ENCODE measurements at places on chromosomes 13 and 19.

GRCh38 chr13:89269737-89270136 lies 1598.6 kb downstream of the SLITRK5 start:
- no peak for DNase-seq

- peak; percentile 81 for DNase-seq
These were observed 5.0 kb upstream of the MTMR6 start for GRCh38 chr13:25292301-25292700.

DNA sequence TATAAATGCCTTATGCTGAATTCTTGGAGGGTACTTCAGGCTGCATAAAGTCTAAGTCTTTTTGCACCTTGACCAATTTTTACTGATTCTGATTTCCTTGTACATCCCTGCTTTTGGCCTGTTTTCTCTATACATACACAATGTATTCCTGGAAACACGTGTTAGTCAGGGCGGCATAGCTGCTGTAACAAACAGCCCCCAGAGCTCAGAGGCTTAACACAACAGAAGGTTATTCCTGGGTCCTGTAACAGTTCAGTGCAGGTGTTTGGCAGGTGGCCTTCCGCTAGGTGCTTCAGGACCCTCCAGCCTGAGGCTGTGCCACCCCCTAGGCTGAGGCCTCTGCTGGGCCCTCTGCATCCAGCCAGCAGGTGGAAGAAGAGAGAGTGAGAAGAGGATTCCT lies 82.9 kb downstream of the ZAR1L start:
- no peak for DNase-seq

GRCh38 chr19:48588670-48589401 lies 17.7 kb upstream of the SPACA4 start:
- DNase-seq = peak; percentile 100

GRCh38 chr13:112032186-112032993 lies 34.6 kb upstream of the SOX1 start:
- peak; percentile 18 for DNase-seq

- peak; percentile 2 for DNase-seq
These were observed 84.8 kb downstream of the PCDH17 start for GRCh38 chr13:57716295-57716694.
